ENCODE measurements at places on chromosomes 3 and 15.
A peak's percentile ranks its signal among the peaks of the same experiment; 100 is the strongest.

GRCh38 chr15:91186904-91187656, 87.0 kb downstream of the SV2B start:
- DNase-seq = no peak

DNA sequence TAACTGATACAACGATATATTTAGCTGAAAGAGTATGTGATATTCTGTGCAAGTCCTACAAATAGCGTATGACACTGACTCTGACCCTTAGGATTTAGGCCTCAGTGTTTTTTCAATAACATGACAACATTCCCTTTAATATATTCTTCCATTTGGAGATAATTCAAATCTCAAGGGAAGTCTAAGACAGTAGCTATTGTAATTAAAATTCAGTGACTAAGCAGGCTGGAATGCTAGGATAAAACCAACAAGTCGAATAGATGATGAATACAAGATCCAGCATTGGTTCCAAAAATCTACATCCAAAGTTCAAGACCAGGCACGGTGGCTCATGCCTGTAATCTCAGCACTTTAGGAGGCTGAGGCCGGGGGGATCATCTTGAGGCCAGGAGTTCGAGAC, 56.2 kb downstream of the QTRT2 start:
- no peak for DNase-seq

DNA sequence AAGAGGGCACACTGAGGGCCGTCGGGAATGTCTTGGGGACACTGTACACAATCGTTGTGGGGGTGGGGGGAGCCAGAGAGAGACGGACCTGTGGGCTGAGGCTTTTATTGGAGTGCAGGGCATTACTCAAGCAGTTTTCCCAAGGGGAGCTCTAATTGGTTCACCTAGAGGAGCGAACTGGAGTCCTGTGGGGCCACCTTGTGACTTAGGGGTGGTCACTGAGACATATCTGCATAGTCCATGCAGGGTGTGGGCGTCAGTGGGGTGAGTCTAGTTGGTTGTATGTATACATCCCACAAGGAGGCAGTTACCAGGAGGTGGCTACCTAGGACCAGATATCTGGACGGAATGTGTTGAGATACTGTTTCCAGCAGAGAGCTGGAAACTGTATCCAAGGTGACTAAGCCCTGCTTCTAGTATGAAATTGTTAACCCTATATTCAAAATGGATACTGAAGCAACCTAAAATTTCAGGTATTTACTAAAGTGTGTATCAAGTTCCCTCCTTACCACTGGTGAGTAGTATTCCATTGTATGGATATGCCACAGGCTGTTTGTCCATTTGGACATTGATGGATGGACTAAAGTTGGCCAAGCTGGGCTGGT, 2.6 kb upstream of the PIGZ start:
- DNase-seq = no peak

- DNase-seq = no peak
Observed at GRCh38 chr15:65060641-65061397, 7.0 kb downstream of the RASL12 start.

DNA sequence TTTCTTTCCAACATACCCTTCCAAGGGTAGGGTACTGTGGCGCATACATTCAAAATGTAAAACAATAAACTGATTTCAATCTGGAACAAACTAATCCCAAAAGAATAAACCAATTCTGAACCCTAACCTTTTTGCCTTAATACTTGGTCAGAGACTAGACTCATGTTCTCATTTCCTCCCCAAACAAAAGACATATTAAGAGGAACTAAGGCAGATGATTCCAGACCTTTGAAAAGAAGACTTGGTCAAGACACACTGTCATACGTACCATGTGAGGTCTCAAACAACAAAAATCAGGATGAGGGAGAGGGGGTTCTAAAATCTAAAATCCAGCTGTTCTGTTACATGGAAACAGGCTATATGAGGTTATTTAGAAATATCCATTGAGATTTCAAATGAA, 102.1 kb downstream of the RFTN1 start:
- DNase-seq = no peak

- no peak for DNase-seq
Observed at GRCh38 chr3:43346978-43347749, 60.8 kb downstream of the SNRK start.

DNA sequence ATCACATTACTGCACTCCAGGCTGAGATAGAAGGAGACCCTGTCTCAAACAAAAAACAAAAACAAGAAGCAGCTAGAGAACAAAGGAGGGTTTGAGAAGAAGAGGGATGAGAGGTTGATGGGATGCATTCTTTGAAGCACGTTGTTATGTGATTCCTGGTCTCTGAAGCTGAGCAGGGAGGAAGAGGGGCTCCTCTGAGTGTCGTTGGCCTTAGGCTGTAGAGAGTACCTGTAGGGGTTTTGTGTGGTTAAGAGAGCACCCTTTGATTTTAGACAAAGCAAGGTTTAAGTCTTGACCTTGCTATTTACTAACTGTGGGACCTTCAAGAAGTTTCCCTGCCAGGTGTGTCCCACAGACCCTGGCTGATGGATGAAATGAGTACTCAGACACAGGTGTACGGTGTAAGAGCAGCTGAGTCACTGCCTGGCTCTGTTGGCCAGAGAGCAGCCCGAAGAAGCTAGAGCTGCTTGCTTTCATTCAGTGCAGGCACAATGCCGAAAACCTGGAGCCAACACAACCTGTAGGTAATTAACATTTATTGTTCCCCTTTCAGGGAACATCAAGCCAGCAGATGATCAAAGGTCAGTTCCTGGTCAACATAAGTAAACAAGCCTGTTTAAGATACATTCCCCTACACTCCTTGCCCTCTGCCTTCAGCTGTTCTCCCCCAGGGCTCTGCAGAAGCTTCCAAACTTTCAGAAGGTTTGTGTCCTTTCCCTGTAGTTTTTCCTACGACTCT, 67.2 kb downstream of the LRRK1 start:
- DNase-seq = no peak

GRCh38 chr3:125967156-125967555, 1.8 kb upstream of the ROPN1B start:
- DNase-seq = peak; percentile 53

GRCh38 chr15:77624868-77625267, 7.8 kb downstream of the LINGO1 start:
- DNase-seq = no peak

DNA sequence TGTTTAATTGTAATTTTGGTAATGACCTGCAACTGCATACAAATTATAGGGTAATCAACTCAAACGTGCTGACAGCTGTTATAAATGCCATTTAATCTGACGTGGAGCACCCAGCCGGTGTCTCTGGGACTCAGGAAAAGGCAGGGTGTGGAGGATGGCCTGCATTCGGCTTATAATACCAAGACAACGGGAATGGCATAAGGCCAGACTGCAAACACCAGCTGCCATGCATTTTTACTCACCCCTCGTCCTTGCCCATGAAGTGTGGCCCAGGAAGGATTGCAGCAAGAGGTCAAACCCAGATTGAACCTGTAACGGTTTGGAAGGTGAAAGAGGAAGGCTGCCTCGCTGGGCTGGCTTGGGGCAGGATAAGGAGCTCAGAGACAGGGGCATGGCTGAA, 96.4 kb downstream of the WNT7A start:
- peak; percentile 32 for DNase-seq
